ENCODE measurements at places on chromosomes 2 and 18.

- no peak for DNase-seq
Measured at GRCh38 chr18:43485545-43485963, 208.3 kb upstream of the SYT4 start.

GRCh38 chr2:54656863-54657262, 66.6 kb upstream of the EML6 start:
- DNase-seq, result no peak

DNA sequence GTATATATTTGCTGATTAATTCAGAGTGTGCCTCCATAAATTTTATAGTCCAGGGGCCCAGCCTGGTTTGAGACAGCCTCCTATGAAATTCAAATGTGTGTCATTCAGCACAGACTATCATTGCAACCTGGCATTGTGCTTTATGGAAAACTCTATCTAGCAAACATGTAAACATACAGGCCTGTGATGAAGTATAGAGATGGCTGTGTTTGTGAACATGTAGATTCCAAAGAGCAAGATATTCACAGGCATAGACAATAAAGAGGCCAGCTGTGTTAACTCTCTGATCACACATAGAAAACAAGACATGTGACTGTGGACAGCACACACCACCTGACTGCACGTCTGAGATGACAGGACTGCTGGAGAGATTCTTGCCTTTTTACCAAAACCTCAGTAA, 297.9 kb downstream of the EN1 start:
- DNase-seq, result no peak

DNA sequence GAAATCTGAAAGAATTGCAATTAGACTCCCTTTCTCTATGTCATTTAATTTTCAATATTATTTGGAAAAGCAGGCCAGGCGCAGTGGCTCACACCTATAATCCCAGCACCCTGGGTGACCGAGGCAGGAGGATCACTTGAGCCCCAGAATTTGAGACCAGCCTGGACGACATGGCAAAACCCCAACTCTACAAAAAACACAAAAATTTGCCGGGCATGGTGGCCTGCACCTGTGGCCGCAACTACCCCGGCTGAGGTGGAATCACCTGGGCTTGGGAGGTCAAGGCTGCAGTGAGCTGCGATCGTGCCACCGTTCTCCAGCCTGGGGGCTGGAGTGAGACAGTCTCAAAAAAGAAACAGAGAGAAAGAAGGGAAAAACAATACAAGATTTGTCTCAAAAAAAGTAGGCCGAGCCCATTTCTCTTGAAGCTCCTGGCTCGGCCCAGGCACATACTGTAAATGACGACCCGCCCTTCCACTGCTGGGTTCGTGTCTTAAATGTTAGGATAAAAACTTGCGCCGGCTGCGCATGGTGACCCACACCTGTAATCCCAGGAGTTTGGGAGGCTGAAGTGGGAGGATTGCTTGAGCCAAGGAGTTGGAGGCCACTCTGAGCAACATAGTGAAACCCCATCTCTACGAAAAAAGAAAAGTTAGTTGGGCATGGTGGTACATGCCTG, 31.1 kb upstream of the GPC1 start:
- DNase-seq, result no peak

DNA sequence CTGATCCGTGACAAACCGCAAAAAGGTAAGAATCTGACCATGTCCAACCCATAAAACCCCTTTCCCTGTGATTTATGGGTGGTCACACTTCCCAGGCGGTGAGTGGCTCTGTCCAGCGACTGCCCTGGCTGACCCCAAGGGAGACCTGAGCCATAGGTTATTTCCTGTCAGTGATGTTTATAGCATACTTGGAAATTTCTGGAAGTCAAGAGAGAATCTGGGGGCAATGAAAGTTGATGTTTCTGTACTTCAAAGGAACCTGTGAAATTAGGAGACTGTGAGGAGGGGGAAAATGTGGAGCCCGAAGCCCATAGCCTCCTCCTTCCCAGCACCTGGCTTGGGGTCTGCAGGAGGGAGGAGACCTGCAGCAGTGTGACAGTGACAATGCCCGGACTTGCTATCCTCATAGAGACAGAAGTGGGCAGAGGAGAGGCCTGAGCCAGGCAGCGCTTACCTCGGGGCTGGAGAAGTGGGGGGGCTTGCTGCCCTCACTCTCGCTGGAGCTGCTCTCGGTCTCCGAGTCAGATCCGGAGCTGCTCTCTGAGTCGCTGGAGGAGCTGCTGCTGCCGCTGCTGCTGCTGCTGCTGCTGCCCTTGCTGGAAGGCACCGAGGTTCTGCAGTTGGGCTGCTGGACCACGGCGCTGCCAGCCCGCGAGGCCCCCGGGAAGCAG, 111.3 kb upstream of the REV1 start:
- DNase-seq, result peak; percentile 50

- DNase-seq, result no peak
Measured at GRCh38 chr18:40152859-40153258, 1802.2 kb upstream of the PIK3C3 start.

DNA sequence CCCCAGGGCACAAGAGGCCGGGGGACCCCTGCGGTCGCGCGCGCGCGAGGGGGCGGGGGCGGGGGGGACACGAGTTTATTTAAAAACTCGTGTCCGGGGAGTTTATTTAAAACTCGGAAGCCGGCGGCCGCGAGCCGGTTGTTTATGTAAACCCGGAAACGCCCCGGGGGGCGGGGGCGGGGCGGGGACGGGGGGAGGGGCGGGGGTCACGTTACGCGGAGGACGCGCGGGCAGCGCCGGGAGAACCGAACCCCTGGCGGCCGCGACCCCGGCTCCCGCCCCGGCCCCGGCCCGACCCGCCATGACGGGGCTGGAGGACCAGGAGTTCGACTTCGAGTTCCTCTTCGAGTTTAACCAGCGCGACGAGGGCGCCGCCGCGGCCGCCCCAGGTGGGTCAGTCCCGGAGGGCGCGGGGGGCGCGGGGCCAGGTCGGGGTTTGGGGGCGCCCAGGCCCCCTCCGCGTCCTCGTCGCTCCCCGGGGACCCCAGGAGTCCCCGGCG, 4.4 kb downstream of the NFATC1 start:
- DNase-seq, result peak; percentile 83

- no peak for DNase-seq
Measured at GRCh38 chr2:158602027-158602426, 145.3 kb downstream of the PKP4 start.

DNA sequence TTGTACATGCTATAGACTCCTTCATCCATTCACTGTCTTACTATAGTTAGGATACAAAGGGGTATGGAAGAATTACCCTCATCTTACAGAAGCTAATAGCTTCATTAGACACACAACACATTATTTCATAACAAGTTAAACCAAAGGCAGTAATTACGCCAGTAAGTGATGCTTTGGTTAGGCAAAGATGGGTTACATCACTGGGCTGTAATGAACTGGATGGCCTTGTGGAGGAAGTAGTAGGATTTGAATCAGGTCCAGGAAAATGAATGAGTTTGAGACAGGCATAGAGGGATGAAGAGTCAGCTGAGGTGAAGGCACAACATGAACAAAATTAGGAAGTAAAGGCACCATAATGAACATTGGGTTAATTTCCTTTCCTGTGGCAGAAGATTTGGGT, 80.1 kb downstream of the SOCS6 start:
- DNase-seq, result no peak

DNA sequence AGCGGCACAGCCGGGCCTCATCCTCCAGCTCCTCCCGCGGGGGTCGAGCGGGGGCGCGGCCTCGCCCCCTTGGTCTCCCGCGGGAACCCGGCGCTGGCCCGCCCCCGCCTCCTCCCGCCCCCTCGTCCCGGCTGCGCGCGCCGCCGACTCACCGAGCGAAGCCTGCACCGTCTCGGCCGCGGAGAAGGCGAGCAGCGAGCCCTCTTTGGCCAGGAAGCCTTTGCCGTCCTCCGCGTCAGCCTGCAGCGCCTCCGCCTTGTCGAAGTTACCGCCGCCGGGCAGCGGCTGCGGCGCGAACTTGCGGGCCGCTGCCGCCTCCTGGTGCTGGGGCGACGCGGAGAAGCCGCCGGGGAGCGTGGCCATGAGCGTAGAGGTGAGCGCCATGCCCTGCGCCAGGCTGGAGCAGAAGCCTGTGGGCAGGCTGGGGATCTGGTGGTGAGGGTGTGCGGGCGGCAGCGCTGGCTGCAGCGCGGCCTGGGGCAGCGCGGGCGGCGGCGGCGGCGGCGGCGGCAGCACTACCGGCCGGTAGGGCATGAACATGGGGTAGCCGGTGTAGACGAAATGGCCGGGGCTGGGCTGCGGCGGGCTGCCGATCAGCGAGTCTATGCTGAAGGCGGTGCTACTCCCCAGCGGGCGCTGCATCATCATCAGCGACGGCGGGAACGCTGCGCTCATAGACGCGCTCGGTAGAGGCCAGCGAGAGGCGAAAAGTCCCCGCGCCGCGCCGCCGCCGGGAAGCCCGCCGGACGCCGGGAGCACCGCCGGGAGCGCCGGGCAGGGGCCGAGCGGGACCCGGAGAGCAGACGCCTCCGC, 683 bp downstream of the GBX2 start:
- no peak for DNase-seq

GRCh38 chr2:177619461-177619860, 226.9 kb downstream of the AGPS start:
- no peak for DNase-seq

DNA sequence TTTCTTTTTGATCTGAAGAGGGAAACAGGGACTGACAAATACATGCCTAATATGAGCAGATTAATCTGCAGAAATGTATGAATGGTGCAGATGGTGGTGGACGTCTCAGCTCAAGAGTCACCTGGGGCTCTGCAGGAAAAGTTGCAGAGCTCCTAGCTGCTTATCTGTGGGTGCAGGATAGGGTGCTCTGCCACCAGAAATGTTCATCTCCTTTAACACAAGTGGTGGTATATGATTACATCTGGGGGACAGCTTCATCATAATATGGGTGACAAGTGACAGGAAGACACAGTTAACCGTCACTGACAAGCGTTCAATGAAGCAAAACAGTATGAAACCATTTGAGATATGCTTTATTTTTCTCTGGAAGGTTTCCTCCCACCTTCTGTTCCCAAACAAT, 121.2 kb upstream of the LINC00305 start:
- no peak for DNase-seq

DNA sequence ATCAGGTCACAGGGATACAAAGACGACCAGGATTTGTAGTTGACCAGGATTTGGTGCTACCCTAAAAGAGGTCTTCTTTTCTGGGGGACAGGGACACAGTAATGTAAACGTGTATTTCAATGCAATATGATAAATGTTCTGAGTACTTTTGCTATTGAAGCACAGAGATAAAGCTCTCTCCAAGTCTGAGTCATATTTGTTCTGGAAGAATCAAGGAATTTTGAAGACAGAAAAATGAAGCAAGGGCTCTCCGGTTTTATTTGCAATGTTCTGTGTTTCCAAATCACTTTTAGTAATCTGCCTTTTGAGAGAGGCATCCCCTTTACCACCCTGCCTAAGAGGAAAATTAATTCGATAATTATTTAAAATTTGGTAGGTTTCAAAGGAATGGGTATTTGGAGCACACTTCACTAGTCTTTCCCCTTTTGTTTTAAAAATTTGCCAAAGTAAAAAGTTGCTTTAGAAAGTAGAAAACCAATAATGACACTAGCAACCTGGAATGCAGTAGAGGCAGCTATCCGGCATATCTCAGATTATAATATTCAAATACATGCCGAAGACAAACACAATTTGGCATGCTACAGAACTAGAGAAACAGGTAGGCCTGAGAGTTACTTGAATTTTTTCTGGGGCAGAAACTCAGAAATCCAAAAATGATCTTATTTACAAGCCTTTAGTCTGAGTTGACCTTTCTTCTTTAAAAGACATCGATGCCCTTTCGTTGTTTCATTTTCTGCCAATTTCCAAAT, 82.7 kb downstream of the MREG start:
- DNase-seq, result no peak

Measured in right hindlimb (tissue), 1 donor.